Stimulated activated CD4-positive, alpha-beta T cell treated with anti-CD3 and anti-CD28 coated beads, TNF-alpha, amount 100 ng/mL, for 1 hour (primary cell): ENCODE measurements at places on chromosomes 6 and 20.

DNA sequence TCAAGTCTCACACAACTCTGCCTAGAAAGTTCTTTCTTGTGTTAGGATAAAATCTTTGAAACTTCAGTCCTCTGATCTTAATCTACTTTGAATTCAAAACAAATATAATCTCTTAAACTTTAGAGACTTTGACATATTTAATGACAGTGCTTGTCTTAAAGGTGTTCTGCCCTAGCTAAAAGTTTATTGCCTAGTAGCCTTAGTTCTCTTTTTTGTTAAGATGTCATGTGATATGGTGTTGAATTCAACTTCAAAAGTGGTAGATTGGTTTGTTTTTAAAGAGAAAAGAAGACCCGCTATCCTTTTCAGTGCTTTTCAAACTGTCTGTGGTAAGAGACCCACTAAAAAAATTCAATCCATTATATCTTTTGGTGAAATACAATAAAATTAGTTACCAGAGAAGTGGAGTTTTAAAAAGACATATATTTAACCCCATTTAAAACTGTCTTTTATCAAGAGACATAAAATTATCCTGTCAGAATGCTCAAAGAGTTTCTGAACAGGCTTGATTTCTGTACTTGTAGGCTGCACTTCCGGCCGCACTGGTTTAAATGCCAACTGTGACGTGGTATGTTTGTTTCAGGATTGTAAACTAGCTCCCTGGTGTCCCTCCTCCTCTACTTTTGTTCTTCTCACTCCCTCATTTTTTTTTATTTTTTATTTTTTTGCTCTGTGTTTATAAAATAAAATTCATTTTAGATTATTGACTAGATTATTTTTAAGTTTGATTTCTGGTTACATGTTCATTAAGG is 76.5 kb downstream of the QKI start:
- DNase-seq: no peak

- no peak for DNase-seq
Observed at GRCh38 chr6:128230267-128230989, 290.0 kb downstream of the PTPRK start.

GRCh38 chr20:6673071-6673470 is 94.4 kb upstream of the BMP2 start:
- DNase-seq: no peak

DNA sequence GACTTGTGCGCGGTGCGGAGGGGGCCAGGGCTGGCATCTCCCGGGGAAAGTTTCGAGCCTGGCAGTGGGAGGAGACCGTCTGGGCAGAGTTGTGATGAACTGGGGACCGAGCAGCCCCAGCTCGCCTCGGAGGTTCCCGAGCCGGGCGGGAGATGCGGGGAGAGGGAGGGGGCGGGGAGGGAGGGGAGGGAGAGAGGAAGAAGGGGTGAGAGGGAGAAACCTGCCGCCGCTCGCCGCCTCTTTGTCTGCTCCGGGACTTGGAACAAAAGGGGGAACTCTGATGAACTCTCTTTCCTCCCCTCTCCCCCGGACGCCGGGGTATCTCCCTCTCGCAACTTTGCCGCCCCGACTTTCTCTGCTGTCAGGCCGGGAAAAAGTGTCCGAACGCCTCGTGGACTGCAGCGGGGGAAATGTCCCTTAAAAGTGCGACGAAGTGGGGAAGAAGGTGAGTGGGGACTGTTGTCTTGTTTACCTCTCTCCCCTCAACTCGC is 72.7 kb downstream of the SOX4 start:
- no peak for DNase-seq
